ENCODE measurements at places on chromosomes 3 and 15. TPM values are rescaled to one million over a fixed set of nuclear protein-coding genes. Genes with fewer than 3 reads are reported as not detected.

The A4GNT gene
- not detected for total RNA-seq

The PRSS50 gene
- not detected for total RNA-seq

The CRTAP gene
- 79.8 TPM for total RNA-seq

The STRC gene
- 0.82 TPM for total RNA-seq

The LARP6 gene
- total RNA-seq, result 0.85 TPM

The TMEM158 gene
- total RNA-seq, result 0.79 TPM

The PRR20G gene
- total RNA-seq, result not detected

The ARNT2 gene
- 11.7 TPM for total RNA-seq

The RHOA gene
- 463 TPM for total RNA-seq

The CHST14 gene
- 13.9 TPM for total RNA-seq

The NOX5 gene
- total RNA-seq, result 24.6 TPM

The SCAPER gene
- 24.5 TPM for total RNA-seq

The NRROS gene
- total RNA-seq, result 35.2 TPM

The RSRC1 gene
- total RNA-seq, result 35.1 TPM

The FGF12 gene
- total RNA-seq, result 20.5 TPM

The CPN2 gene
- 4.4 TPM for total RNA-seq

The CD96 gene
- 43.9 TPM for total RNA-seq

The SLC24A5 gene
- not detected for total RNA-seq

The CSPG5 gene
- total RNA-seq, result 0.17 TPM

The RNU6-1 gene
- total RNA-seq, result not detected

The SLC9C1 gene
- total RNA-seq, result not detected

The AMT gene
- 4.2 TPM for total RNA-seq

The GP9 gene
- total RNA-seq, result 9.9 TPM

The TNIK gene
- total RNA-seq, result 11.4 TPM

The GP5 gene
- total RNA-seq, result 0.59 TPM

The FETUB gene
- total RNA-seq, result not detected

The MYRIP gene
- 35.2 TPM for total RNA-seq

The CYP8B1 gene
- total RNA-seq, result not detected

The BCHE gene
- total RNA-seq, result 10.6 TPM

The ANKRD63 gene
- not detected for total RNA-seq

The FOXB1 gene
- not detected for total RNA-seq
